ENCODE measurements at places on chromosomes 12 and 14.

DNA sequence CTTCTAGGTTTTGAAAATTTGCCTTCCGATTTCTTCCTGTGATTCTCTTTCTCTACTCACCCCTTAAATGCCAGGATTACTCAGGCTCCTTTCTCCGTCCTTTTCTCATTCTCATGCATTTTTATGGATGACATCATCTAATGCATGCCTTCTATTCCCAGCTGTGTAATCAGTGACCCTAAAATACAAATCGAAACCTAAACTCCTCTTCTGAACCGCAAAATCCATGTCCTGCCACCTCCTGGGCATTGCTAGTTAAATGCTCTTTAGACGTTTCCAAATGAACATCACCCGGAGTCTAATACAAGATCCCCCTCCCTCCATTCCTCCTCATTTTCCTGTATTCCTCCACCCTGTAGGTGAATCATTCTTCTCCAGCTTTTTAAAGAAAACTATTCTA is 1703.1 kb upstream of the FLRT2 start:
- DNase-seq: peak; percentile 58

- DNase-seq: no peak
Observed at GRCh38 chr14:96662116-96662970, 134.8 kb upstream of the VRK1 start.

DNA sequence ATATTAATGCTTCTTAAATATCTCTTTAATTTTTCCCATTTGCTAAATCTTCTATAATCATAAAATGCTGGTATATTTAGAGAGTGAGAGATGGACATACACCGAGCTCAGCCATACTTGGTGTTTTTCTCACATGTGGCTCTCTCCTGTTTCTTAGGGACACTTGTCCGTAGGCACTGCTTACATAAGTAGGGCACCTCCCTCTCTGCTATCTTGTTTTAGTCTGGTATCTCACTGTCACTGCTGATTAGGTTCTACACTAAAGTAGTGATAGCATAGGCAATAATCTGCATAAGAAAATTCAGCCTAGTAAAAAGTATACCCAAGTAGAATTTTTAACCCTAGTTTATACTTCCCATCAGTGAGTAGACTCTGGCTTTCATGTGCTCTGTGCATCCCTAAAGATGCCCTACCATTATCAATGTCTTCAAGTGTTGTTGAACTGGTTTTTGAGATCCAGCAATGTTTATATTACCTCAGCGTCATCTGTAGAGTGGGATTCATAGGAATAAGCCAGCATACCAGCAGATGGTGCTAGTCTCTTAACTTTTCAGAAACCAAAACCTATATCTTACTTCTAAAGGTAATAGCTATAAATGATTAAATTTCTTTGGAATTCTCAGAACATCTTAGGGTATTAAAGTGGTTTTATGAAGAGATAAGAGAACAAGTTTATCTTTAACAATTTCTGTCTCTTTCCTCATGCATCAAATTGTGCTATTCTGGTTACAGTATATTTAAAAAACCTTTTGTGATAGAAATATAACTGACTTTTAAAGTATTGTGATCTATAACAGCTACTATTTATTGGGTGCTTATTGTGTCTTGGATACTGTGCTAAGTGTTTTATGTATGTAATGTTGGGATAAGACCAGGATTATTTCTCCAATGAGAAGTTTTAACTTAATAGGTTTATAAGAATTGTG is 32.9 kb downstream of the ARID2 start:
- DNase-seq: peak; percentile 73

DNA sequence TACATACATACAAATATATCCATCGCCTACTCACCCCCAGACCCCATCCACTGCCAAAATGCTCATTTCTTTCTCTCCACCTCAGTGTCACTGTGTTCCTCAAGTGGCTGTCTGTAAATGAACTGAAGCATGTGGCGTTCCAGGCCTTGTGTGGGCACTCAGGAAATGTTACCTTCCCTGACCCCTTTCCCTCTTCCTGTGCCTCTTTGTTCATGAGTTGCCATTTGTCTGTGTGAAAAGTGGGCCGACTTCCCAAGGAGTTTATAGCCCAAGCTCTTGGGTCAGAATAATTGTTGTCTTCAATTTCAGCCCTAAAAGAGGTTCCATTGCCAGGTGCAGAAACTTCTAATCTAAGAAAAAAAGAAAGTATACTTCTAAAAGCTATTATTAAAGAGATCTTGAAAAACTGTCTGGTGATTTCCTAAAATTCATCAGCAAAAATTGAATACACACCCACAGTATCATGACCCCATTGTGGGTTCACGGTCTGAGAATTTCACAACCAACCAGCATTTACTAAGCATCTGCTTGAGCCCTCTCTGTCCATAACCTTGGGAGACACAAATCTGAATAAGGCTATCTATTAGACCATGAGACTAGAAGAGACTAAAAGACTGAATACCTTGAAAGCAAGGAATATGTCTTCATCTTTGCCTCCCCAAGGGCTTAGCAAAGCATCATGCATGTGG is 201.4 kb upstream of the EEA1 start:
- DNase-seq: no peak

- DNase-seq: no peak
Observed at GRCh38 chr14:61106271-61106958, 125.4 kb downstream of the SLC38A6 start.

- DNase-seq: no peak
Observed at GRCh38 chr12:124774054-124774461, 89.6 kb downstream of the SCARB1 start.

- DNase-seq: no peak
Observed at GRCh38 chr12:18859400-18859799, 121.5 kb downstream of the CAPZA3 start.

GRCh38 chr12:23980826-23981225 is 31.4 kb upstream of the SOX5 start:
- DNase-seq: no peak

GRCh38 chr12:10635306-10635705 is 21.9 kb upstream of the MAGOHB start:
- DNase-seq: no peak

DNA sequence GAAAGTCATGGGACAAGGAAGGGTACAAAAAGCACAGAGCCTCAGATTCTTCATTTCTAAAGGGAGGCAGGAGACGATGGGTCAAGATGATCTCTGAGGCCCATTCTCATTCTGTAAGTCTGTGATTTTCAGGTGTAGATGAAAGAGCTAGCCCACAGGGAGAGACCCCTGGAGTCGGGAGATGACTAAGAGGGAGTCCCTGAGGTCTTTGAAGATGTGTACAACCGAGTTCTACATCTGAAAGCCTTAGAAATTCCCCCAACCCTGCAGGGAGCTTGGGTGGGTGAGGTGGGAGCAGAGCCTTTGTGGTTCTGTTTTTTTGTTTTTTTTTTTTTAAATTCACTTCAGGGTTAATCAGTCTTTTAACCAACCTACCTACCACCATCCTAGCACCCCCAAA is 3.1 kb downstream of the WNT10B start:
- DNase-seq: no peak

GRCh38 chr14:59337141-59337611 is 128.0 kb downstream of the GPR135 start:
- DNase-seq: peak; percentile 72

GRCh38 chr14:56248442-56248841 is 130.2 kb downstream of the PELI2 start:
- DNase-seq: no peak

- no peak for DNase-seq
Observed at GRCh38 chr12:54988402-54989054, 4.0 kb upstream of the TESPA1 start.

DNA sequence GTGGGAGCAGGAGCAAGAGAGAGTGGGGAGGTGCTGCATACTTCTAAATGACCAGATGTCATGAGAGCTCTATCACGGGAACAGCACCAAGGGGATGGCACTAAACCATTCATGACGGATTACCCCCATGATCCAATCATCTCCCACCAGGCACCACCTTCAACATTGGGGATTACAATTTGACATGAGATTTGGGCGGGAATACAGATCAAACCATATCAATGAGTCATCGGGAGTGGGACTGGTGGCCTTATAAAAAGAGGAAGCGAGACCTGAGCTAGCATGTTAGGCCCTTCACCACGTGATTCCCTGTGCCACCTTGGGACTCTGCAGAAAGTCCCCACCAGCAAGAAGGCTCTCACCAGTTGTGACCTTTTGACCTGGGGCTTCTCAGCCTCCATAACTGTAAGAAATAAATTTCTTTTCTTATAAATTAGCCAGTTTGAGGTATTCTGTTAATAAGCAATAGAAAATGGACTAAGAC is 28.7 kb downstream of the COX8C start:
- DNase-seq: no peak

GRCh38 chr14:95699412-95699811 is 13.2 kb downstream of the TCL1B start:
- no peak for DNase-seq

- DNase-seq: peak; percentile 3
Observed at GRCh38 chr14:62138593-62138992, 376.4 kb downstream of the SNAPC1 start.

GRCh38 chr12:70640901-70641300 is 3.7 kb upstream of the PTPRB start:
- no peak for DNase-seq

DNA sequence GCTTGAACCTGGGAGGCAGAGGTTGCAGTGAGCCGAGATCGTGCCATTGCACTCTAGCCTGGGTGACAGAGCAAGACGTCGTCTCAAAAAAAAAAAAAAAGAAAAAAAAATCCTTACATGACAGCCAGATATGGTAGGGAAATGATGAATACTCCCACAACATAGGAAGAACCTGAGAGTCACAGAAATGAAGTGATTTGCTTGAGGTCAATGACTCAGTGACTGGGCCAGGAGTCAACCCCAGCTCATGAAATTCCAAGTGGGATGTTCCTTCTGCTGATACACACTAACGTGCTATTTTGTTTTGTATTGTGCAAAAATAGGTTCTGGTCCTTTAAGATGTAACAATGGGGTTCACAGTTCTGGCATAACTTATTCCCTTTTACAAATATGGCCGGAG is 9.0 kb downstream of the RHOF start:
- DNase-seq: peak; percentile 73

- no peak for DNase-seq
Observed at GRCh38 chr12:49636574-49636973, 13.2 kb downstream of the PRPF40B start.

DNA sequence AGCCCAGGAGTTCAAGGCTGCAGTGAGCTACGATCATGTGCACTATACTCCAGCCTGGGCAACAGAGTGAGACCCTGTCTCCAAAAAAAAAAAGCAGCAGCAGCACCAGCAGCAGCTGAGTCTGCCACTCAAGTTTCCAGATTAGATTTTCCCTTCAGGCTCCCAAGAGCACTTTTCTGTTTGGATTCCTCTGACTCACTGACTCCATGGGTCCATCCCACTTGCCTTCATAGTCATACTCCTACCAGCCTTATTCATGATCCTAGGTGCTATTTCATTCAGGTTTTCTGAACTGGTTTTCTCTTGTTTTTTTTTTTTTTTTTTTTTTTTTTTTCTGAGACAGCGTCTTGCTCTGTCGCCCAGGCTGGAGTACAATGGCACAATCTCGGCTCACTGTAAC is 6.8 kb upstream of the TWF1 start:
- DNase-seq: no peak
